ENCODE measurements at places on chromosomes 6 and 20.

DNA sequence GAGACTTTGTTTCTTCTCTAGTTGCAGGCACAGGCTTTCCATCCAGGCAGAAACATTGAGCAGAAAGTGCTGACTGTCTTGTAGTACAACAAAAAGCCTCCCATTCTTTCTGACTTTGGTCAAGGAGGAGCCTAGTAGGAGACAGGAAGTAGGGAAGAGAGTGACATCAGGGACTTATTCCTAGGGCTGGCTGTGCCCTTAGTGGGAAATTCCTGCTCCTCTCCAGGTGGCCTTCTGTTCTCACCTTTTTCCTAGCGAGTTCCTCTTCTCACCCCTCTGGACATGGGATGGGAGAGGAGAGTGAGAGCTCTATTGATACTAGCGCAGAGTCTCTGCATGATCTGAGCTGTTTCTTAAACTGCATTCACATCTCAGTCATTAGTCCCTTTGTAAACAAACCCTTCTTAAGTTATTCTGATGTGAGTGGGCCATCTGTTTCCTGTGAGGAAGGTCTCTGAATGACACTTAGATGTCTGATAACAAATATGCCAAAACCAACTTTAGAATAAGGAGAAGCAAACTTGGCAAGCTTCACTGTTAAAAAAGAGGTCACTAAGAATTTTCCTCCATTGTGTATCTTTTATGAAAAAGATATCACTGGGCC is 455.0 kb downstream of the GJA1 start:
- DNase-seq, result no peak

DNA sequence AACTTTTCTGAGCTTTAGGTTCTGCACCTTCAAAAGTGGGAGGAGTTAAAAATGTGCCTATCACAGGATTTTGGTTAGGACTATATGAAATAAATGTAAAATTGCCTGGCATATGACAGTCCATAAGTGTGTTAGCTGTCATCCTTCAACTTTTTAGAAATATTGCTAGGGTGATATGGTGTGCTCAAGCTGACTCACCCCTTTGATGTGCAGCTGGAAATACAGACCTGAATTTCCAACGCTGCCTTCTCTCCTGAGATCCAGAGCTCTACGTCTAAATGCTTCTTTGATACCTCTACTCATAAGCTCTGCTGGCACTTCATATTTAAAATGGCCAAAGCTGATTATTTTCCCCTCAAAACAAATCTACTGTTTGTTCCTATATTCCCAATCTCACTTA is 2.7 kb downstream of the SLC35B3 start:
- no peak for DNase-seq

DNA sequence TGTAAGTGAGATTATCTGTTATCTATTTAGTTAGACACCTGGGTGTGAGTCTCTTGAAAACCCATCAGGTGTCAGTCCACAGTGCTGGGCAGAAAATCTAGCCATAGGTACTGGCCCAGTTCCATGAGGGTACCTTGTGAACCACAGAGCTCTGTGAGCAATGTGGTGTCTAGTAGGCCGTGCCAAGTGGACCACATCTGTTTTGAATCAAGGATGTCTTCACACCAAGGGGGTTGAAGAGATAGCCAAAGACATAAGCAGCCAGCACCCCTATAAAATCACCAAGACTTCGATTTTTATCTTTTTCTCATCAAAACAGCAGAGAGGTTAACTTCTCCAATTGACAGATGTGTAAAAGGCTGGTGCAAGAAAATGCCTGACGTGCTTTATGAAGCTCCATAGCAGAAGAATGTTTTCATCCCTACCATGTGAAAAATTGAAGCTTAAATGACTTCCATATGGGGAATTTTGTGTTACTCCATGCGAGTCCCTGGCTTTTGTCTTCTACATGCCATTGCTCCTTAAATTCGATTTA is 368.7 kb downstream of the HAO1 start:
- DNase-seq, result no peak

DNA sequence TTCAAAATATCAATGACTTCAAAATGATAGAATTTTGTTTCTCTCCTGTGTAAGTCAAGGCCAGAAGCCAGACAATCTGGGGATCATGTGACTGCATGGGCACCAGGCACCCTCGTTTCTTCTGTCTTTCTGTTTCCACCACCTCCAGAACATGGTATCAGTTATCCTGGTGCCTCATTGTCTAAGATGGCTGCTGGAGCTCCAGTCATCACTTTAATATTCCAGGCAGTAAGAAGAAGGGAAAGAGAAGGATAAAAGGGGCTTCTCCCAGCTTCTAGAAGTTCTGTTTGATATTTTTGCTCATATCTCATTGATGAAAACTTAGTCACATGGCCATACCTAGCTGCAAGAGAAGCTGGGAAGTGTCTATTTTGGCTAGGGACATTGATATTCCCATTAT is 25.7 kb downstream of the ZNF341 start:
- no peak for DNase-seq

DNA sequence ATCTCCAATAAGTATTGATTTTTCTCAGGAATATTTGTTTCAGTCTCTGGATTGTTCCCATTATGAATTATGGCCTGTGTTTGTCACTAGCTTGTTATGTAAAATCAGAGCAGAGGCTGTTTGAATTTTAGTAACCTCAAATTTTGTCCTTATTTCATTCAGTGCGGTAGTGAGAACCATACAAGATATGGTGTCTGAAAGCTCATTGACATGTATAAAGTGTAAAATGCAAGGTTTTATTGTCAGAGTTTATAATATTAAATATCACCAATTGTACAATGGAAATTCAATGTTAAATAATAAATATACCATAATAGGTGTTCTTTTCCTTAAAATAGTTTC is 353.3 kb upstream of the SYNCRIP start:
- DNase-seq, result no peak

GRCh38 chr6:161578478-161578877 is 304.6 kb upstream of the AGPAT4 start:
- DNase-seq, result no peak

DNA sequence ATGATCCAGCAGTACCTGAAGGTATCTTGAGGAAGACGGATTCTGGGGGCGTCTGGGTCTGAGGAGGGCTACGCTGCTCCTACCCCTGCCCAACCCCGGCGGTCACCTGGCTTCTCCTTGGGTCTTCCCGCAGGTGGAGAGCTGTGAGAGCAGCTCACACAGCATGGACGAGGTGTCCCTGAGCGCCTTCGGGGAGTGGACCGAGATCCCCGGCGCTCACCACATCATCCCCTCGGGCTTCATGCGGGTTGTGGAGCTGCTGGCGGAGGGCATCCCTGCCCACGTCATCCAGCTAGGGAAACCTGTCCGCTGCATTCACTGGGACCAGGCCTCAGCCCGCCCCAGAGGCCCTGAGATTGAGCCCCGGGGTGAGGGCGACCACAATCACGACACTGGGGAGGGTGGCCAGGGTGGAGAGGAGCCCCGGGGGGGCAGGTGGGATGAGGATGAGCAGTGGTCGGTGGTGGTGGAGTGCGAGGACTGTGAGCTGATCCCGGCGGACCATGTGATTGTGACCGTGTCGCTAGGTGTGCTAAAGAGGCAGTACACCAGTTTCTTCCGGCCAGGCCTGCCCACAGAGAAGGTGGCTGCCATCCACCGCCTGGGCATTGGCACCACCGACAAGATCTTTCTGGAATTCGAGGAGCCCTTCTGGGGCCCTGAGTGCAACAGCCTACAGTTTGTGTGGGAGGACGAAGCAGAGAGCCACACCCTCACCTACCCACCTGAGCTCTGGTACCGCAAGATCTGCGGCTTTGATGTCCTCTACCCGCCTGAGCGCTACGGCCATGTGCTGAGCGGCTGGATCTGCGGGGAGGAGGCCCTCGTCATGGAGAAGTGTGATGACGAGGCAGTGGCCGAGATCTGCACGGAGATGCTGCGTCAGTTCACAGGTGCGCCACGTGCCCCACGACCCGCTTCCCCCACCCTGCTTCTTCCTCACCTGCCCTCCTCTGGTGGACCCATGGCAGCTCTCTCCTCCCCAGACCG is 166.9 kb upstream of the RNF24 start:
- DNase-seq, result no peak

GRCh38 chr6:43926634-43927531 is 156.9 kb downstream of the VEGFA start:
- DNase-seq, result no peak

GRCh38 chr6:114740547-114740946 is 397.7 kb upstream of the HS3ST5 start:
- DNase-seq, result no peak

DNA sequence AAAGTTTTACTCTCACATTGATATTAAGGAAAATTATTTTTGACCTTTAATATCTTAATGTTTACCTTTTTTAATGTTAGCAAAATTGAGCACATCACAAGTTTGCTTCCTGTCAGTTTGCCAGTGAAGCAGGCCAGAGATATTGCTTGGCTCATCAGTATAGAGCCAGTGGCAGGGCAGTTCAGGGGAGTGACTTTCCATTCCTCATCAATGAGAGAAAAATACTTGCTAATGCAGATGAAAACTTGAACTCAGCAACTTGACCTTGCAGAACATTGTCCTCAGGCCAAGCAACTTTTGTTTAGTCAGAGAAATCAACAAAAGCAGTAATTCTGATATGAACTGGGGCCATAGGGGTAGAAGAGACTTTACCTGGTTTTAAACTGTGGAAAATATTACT is 6.9 kb downstream of the TAB2 start:
- DNase-seq, result no peak

GRCh38 chr6:155117256-155117655 is 122.1 kb downstream of the TIAM2 start:
- no peak for DNase-seq

- DNase-seq, result no peak
These were observed 260.0 kb upstream of the SUPT3H start for GRCh38 chr6:45637611-45638257.

DNA sequence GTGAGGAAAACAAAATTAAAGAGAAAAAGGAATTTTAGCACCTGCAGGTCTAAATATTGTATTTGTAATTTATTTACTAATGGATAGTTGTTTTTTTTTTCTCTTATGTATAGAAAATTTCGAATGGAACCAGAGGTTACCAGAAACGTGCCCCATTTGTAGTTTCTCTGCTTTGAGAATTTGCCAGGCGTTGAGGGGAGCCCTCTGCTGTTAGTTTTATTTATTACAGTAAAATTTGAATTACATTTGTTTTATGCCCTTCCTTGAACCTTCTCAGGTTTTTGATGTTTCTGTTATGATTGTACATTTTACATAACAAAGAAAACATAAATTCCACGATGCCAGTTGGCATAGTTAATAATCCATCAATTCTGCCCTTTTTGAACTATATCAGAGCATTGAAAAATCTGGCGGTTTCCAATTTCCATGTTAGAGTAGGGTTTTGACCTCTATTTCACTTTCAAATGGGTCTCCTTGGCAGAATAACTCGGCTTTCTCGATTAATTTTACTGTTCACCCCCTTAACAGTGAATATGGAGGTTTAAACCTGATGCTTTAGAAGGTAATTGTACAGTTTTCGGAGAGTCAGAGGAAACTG is 35.1 kb upstream of the RFPL4B start:
- no peak for DNase-seq

DNA sequence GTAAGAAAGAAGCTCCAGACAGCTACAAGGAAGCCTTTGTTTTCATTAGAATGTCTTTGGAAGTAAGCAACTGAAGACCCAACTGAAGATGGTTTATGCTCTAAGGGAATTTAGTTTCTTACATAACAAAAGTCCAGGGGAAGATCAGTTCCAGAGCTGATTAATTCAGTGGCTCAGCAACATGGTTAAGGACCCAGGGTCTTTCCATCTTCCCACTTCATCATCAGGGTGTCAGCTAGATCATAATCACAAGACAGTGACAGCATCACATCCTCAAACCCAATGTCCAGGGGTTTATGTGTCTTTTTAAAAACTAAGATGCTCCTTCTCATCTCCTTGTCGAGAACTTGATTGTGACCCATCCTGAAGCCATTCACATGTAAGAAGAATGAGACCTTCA is 119.7 kb upstream of the PRDM1 start:
- DNase-seq, result no peak

DNA sequence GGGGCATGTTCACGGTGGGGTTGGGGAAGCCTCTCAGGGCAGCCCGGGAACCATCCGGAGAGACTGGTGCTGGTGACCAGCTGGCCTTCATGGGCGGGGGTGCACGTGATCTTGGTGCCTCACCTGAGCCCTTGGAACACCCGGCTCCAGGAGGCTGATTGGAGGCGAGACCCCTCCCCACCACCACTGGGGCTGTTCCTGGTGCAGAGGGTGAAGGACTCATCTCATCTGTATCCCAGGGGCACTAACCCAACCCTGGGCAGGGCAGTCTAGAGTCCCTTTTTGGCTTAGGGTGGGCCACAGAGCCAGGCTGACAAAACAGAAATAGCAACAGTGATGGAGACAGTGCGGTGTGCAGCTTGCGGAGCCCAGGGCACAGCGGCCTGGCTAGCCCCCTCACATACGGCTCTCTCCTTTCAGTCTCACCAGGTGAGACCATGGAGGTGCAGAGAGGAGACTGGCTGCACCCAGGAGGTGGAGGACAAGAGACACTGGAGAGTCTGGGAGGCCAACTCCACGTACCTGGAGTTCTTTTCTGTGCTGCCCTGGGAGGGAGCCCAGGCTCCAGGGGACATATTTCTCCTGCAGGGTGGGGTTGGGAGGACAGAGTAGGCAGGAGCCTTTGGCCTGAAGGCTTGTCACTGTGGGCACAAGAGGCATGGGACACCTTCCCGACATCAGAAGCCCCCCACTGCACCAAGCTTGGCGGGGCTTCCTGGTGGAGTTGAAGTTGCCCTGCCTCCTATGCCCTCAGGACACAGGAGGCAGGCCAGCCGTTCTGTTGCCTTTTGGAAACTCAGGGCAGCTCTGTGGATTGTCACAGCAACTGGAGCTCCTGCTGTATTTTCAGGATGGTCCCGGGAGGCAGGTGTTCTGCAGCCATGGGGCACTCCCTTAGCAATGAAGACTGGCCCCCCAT is 106.0 kb downstream of the SYCP2 start:
- DNase-seq, result no peak

GRCh38 chr20:21615617-21616080 is 89.8 kb upstream of the PAX1 start:
- DNase-seq, result peak; percentile 36

DNA sequence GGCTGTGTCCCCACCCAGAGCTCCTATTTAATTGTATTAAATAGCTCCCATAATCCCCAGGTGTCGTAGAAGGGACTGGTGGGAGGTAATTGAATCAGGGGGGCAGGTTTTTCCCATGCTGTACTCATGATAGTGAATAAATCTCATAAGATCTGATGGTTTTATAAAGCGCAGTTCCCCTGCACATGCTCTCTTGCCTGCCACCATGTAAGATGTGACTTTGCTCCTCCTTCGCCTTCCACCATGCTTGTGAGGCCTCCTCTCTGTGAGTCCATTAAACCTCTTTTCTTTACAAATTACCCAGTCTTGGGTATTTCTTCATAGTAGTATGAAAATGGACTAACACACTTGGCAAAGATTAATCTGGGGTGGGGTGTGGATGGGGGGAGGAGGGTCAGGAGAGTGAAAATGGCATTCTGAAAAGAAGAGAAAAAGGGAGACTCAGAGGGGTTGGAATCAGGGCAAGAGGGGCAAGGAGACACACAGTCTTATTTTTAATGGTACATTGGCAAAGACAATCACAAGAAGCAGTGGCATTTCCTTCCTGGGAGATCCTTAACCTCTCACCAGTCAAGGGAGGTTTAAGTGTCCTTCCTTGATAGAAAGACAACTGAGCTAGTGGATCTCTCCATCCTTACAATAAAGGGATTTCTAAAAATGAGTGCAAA is 37.5 kb upstream of the NOX3 start:
- DNase-seq, result no peak

GRCh38 chr6:162379757-162380409 is 347.7 kb downstream of the PRKN start:
- no peak for DNase-seq

- DNase-seq, result no peak
These were observed 37.1 kb upstream of the SIRPG start for GRCh38 chr20:1694672-1695071.

Measured in C1 segment of cervical spinal cord (tissue), 14 donors.